Uterus (tissue), 4 donors: ENCODE measurements at places on chromosomes 12 and 14. TPM values are rescaled to one million over a fixed set of nuclear protein-coding genes. Genes with fewer than 3 reads are reported as not detected.

DNA sequence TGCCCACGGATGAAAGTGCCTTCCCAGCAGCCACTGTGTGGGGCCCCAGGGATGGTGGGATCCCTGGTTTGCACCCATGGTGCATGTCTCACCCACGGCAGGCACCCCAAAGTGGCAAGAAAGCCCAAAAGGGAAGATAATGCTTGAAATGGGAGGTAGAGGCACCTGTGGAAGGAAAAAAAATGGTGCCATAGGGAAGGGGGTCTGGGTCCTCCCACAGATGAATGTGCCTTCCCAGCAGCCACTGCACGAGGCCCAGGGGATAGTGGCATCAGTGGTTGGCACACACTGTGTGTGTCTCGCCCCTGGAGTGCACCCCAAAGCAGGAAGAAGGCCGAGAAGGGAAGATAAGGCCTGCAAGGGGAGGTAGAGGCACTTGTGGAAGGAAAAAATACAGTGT, 264.2 kb downstream of the ALG10 start:
- no peak for DNase-seq

DNA sequence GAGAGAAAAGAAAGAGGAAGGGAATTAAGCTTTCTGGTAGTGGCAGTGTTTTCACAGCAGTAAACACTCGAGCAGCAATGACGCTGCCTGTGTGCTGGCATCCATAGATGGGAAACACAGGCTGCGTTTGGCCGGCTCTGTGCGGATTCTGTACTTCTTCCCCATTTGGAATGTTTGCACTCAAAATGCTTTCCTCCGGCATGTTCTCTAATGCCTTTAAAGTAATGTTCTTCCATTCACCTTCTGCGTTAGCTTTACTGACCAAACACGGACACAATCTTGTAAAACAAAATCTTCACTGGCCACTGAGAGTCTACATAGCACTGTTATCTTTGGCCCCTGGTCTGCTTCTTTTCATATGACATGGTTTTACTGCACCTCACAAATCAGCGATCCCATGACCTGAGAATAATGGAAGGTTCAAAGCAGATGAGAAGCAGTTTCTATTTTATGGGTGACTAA, 31.4 kb downstream of the DCP1B start:
- peak; percentile 87 for DNase-seq

GRCh38 chr12:58764100-58764953, 156.0 kb downstream of the LRIG3 start:
- DNase-seq: no peak

DNA sequence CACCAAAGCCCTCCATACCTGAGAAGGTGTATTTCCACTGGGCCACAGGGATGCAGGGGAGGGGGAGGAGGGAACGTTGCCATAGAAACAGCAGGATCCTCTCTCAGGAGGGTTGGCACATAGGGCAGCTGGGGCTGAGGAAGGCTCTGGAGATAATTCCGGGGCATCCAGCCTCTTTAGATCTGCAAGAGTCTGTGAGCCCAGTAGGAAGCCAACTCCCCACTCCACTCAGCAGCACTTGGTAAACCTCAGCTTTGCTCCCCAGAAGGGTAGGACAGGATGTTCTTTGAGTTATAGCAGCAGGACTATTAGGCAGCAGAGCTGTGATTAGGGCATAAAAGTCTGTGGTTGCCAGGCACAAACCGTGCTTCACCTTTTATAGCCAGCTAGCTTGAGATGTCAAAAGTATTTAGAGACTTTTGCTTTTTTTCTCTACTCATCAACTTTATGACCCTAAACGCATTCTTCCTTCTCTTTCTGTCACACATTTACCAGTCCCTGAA, 7.8 kb upstream of the PLEKHG3 start:
- peak; percentile 53 for DNase-seq

DNA sequence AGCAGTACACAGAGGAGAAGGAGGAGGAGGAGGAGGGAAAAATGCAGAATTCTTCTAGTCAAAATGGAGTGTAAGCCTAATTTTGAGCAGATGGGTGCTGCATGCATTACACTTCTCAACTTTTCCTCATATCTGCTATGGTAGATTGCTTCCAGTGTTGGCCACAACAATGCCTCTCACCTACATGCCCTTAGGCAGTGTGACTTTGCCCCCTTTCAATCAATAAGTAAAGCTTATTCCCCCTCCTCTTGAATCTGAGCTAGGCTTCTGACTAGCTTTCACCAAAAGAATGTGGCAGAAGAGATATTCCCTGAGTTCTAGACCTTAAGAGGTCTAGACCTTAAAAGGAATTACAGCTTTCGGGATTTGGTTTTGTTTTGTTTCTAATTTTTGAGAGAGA, 3.2 kb upstream of the METTL3 start:
- DNase-seq: no peak

- no peak for DNase-seq
Measured at GRCh38 chr12:3407723-3408122, 83.3 kb upstream of the PRMT8 start.

GRCh38 chr14:103724116-103724515, 8.5 kb downstream of the ZFYVE21 start:
- DNase-seq: peak; percentile 63

DNA sequence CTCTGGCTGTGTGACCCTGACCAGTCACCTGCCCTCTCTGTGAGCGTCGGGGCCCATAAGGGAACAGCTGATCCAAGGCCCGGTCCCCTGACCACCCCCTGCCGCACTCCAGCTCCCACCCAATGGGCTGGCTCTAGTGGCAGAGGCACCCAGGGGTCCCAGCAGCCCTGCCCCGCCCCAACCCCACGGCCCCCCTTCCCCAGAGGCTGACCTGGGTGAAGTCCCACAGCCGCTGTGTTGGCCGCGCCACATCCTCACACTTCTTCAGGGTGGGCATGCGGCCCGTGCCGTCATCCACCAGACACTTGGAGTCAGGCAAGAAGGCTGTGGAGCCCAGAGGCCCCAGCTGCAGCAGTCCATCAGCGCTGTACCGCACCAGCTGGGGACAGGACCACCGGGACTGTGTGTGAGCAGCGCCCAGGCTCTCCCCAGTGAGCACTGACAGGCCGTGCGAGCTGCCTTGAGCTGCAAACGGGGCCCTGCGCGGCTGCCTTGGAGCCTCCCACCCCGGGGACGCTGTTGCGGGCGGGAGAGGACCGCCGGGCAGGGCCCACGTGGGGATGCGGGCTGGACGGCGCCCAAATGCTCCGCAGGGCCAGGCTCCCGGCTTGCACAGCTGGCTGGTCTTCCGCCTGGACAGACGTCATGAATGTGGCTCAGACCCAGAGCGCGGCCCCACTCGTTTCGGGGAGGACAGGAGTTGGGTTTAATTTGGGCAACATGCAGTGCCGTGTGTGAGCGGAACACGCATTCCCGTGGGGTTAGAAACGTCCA, 53.5 kb downstream of the NOC4L start:
- no peak for DNase-seq

DNA sequence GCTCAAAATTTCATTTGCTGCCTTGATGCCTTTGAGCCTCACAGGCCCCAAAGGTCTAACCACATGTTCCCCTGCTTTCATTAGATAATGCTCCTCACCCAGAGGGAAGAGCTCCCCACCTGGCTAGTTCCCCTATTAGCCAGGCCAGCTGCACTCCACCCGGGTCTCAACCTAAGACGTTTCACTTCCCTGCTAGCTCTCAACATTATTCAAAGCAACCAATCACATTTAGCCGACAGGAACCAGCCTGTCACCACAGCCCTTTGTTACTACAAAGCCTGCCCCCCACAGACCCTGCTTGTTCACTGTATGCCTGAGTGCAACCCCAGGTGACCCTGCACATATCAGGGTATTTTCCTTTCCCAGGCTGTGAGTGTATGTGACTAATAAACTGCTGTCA, 78.6 kb downstream of the SLC15A5 start:
- DNase-seq: no peak

The ACSS3 gene
- total RNA-seq: 52.1 TPM

The ISM2 gene
- not detected for total RNA-seq

The AMIGO2 gene
- 33.0 TPM for total RNA-seq

The CIROP gene
- not detected for total RNA-seq

The KRT5 gene
- total RNA-seq: not detected

The GPR137C gene
- total RNA-seq: not detected
